T1000 (cell line): ENCODE measurements at places on chromosomes 16 and 17.

DNA sequence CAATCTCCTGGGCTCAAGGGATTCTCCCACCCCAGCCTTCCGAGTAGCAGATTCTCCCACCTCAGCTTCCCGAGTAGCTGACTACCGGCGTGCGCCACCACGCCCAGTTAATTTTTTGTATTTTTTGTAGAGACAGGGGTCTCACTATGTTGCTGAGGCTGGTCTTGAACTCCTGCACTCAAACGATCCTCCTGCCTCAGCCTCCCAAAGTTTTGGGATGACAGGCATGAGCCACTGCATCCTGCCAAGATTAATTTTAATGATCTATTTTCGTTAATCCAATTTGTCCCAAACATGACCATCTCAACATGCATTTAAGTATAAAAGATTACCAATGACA is 1.2 kb downstream of the ZC3H7A start:
- no peak for DNase-seq

GRCh38 chr17:19769946-19770652 is 22.0 kb upstream of the ALDH3A1 start:
- DNase-seq = no peak

GRCh38 chr17:29180788-29181160 is 576 bp upstream of the MYO18A start:
- no peak for DNase-seq

DNA sequence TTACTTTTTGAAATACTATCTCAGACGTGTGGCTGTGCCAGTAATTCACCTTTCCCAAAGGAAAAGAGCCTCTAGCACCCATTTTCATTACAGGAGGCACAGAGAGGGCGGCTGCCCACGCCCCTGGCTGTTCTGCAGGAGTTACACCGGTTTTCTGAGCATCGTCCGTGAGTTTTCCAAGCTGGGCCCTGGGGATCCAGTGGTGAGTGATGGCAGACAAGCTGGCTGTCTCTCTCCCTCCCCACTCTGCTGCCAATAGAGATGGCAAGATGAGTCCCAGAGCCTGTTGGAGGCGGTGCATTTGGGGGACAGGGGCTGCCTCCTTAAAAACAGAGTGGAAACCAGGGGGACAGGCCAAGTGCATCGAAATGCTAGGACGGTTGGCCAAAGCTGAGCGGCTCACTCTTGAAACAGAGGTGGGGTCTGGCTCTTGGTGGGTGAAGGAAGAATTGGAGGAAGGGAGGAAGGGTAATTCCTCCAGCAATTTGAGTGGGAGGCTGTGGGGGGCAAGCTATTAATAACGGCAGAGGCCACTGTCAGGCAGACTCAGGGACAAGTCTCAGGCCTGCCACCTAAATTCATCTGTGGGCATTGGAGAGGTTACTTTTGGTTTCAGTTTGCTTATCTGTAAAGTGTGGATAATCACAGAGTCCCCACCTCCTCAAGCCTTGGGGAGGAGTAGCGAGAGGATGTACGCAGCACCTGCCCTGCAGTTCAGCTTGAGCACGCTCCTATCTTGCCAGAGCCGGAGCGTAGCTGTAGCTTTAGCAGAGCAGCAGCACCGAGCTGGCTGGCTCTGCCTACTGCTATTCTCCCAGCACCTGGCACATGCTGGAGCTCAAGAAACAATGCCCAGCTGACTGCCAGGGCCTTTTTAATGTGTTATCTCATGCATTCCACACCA is 7.5 kb upstream of the NOS2 start:
- no peak for DNase-seq

DNA sequence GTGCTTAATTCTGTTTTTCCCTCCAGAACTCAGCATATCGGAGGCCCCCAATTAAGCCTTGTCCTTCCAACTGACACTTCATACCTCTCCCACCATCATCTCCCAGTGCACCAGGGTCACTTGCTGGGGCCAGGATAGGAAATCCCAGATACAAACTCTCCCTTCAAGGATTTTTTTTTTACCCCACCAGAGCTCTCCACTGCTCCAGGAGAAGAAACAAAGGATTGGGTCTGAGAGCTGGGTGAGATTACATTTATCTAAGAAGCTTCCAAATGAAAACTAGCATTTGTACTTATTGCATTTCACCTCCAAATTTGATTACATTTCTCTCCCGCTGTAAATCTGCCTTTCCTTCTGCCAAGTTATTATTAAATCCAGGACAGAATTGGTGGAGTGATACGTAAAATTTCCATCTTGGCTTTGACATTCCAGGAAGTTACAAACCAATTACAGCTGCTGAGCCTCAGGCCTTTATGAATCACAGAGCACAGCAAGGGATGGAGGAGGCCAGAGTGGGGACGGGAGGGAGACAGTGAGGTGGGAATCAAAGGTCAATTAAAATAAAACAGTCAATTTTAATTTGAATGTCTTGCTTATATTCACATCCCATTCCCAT is 123.5 kb downstream of the USP31 start:
- DNase-seq = no peak

- no peak for DNase-seq
Measured at GRCh38 chr17:66686601-66687000, 148.3 kb upstream of the CACNG5 start.

GRCh38 chr17:43758497-43759174 is at the start of gene SOST:
TSS of gene SOST (minus strand) at chr17:43758791. CDS start at chr17:43758741, 50 bp downstream.
- DNase-seq = no peak

GRCh38 chr17:52738791-52739190 is 580.3 kb upstream of the CA10 start:
- no peak for DNase-seq

- DNase-seq = peak; percentile 56
Measured at GRCh38 chr17:50289991-50290702, 15.9 kb downstream of the TMEM92 start.

GRCh38 chr17:50939542-50939794 is 73.3 kb upstream of the TOB1 start:
- no peak for DNase-seq

DNA sequence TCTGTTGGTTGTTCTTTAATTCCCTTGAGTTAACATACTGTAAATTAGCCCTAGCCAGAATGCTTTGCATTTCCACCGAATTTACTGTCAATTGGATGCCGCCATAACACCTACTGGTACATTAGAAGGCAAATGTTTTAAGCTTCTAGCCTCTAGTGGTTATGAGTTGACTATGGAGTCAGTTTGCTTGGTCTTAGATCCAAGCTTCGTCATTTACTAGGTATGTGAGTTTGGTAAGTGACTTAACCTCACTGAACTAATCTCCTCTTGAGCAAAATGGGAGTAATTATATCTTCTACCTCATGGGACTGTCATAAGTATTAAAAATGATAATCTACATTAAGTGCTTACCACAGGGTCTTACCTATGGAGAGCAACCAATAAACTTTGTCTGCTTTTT is 20.4 kb upstream of the CDH11 start:
- no peak for DNase-seq

GRCh38 chr17:49976163-49976827 is 7.3 kb downstream of the DLX4 start:
- DNase-seq = no peak
